ENCODE measurements at places on chromosomes 2 and 18.

DNA sequence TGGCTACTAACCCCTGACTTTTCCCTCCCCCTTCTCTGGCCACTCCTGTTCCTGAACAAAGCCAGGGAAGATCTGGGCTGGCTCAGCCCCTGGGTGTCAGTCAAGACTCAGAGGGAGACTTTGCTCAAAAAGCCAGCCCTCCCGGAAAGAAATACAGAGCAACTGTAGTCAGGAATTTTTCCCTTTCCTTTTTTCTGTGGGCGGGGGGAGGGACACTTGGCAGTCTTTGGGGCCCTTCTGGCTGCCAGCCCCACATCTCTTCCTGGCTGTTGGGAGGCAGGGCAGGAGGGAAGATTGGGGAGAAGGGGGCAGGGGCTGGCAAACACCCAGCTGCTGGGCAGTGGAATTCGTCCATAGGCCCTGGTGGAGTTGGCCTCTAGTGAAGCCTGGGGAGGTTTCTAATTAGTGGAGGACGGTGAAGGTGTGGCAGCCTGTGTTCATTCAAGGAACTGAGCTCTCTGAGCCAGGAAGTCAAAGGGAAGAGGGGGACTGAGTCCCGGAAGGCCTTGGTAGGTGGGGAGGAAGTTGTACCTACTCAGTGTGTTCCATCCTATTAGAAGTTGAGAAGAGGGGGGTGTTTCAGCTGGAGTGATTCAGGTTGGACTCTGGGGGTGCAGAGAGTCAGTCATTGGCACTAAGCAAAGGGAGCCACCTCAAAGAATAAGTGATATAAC is 10.9 kb downstream of the IGFBP2 start:
- DNase-seq: no peak

DNA sequence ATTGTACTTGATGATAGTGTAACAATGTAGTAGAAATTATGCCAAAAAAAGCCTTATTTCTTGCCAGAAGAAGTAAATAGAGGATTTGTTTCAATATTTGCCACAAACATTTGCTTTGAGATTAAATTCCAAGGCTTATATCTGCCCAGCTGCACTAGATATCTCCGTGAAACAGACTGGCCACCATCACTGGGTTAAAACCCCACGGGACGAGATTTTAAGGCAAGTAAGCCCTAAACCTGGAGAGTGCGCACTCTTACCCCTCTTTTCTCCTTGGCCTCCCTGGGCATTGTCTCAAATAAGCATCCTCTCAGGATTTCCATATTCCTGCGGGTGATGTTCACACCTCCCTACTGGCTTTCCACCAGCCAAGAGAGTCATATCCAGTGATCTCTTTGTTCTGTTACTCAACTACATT is 334.4 kb downstream of the AGPS start:
- DNase-seq: no peak

- DNase-seq: no peak
Measured at GRCh38 chr2:218202266-218202665, 14.7 kb upstream of the ARPC2 start.

GRCh38 chr18:75075016-75075305 is 134.0 kb downstream of the PTGR3 start:
- DNase-seq: no peak

DNA sequence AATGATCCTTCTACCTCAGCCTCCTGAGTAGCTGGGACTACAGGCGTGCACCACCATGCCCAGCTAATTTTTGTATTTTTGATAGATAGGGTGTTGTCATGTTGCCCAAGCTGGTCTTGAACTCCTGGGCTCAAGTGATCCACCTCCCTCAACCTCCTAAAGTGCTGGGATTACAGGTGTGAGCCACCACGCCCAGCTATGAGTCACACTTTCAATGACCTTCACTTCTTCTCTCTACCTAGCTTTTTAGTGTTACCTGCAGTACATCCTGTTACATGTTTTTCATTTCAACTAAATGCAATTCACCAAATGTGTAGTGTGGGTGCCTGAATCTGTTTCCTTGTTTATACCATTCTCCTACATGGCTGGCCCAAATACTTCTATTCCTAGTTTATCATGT is 64.0 kb downstream of the SLC39A10 start:
- no peak for DNase-seq

- no peak for DNase-seq
Measured at GRCh38 chr2:71747559-71747958, 294.2 kb downstream of the DYSF start.

- no peak for DNase-seq
Measured at GRCh38 chr2:238125127-238125885, 13.2 kb upstream of the KLHL30 start.

- DNase-seq: no peak
Measured at GRCh38 chr2:6164986-6165747, 473.0 kb downstream of the SOX11 start.

DNA sequence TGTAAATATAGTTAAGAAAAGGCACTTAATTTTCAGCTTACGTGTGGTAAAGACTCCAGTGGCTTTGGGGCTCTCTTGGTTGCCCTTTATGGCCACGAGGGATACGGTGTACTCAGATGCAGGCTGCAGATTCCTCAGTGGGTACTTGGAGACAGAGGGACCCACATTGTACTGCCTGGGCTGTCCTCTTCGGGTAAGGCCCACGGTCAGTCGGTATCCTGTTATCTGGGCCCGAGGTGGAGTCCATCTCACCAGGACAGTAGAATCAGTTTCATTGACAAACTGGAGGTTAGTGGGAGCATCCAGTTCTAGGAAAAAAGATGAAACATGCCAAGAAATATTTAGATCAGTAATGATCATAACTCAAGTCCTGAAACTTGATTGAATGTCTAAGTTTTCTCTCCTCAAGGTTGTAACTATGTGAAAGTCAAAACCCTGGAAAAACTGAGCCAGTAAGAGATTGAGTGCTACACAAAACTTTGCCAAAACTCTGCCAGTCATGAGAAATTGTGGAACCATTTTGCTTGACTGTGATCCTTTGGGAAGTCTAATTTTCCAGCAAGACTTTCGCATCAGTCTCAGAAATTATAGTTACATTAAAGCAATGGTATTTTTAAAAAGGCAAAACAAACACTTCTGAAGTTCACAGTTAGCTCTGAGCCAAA is 31.4 kb downstream of the FN1 start:
- no peak for DNase-seq

- DNase-seq: no peak
Measured at GRCh38 chr2:14235667-14236066, 396.9 kb upstream of the LRATD1 start.
